ENCODE measurements at places on chromosomes 5 and 9.

- DNase-seq: no peak
These were observed 128.4 kb downstream of the EPB41L4A start for GRCh38 chr5:112290691-112291090.

DNA sequence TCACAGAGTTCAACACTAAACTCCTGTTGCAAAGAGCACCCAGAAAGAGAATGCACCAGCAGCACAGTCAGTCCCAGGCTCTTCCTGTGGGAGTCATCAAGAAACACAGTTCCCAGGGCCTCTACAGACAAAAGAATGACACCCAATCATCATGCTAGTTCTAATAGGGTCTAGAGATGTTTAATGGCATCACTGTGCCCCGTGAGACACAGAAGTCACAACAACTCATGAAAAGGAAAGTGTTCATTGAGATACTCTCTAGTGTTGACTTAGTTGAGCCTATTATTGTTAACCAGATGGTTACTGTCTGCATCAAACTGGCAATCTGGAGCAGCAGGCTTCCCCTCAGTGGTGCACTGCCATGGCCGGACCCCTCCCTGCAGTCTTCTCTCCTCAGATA, 1.6 kb downstream of the KLHL3 start:
- DNase-seq: no peak

DNA sequence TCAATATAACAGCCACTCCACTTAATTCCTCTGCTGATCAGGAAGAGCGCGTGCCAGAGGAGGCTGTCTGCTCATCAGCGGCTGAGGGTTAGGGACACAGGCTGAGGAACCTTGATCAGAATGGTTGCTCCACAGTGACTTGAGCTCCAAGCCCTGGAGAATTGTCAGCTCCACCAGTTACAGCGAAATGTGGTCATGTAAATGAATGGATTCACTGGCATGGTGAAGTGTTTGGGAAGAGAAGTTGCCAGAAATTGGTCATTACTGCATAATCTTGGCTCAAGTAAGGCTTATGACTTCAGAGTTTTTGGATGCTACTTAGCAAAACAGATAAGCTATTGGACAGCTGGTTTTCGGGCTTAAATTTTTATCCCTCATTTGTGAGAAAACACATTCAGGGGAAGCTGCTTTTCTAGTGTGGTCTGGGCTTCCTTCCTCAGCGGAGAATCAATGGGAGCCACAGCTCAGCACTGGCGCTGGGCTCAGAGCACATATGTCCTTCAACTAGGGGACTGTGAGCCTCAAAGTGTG, 65.0 kb downstream of the PRRT1B start:
- no peak for DNase-seq

DNA sequence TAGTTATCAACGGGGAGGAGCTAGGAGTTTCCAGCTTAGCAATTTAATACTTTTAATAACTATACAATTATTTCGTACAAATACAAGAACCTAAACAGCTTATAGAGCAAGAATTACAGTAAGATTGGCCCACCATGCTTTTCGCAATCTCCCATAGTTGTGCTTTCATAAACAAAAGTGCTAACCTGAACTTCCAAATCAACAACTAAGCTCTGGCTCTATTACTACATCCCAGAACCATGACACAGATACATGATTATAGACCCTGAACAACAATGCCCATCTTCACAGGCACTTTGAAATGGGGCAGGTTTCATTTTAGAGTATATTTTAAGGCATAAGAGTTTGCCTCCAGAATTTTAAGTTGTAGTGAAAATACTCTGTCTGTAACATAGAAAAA, 203.5 kb downstream of the DMRTA1 start:
- no peak for DNase-seq

Data from stimulated activated CD4-positive, alpha-beta T cell treated with anti-CD3 and anti-CD28 coated beads, Interleukin-2, amount 100 ng/mL, for 4 hours (primary cell).